Foreskin keratinocyte (primary cell): ENCODE measurements at places on chromosomes 11 and 22.
A peak's percentile ranks its signal among the peaks of the same experiment; 100 is the strongest.

GRCh38 chr11:118438314-118438931, 2.1 kb downstream of the KMT2A start:
- DNase-seq, result peak; percentile 37

- no peak for DNase-seq
These were observed 1.2 kb upstream of the MYO7A start for GRCh38 chr11:77126861-77127234.

DNA sequence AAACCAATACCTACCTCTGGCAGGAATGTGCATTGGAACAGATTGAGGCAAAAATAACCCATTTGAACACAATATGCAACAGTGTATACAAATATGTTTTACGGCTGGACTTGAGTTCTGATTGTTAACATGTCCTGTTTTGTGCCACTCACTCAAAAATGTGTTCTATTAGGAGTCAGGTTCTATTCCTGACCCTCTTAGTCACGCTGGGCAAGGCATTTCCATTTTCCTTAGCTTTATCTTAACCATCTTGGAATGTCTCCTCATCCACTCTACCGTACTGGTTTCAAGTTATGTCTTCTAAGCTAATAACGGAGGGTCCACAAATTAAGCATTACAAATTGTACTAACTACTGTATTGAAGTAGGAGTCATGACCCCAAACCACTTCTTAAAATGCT, 78.6 kb downstream of the MAML2 start:
- DNase-seq, result no peak

DNA sequence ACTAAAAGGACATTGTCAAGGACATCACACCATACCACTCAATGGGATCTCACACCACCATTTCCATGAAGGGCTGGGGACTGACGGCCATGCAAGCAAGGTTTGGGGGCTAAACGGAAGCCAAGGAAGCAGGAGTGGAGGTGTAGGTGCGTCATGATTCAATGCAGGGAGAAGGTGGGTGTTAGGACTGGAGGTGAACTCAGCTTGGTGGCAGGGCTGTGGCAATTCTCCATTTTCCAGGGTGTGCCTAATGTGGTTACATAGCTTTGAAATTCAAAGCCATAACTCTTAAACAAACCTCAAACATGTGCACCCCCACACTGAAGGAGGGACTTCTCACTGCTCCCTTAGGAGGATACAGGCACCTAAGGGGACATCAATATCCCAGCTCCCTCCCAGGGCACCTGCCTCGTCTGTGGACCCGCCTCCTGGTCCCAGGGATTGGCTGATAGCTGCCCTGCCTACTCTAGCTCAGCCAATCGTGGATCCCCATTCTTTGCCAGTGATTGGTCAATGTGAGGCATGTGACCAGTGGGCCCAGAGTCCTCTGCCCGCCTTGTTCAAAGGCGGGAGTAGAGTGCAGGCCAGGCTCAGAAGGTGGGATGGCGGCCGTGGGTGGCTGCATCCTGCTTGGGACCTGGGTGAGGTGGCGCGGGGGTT, 64.6 kb downstream of the CTTN start:
- DNase-seq, result no peak

- DNase-seq, result no peak
These were observed 15.9 kb downstream of the PRSS23 start for GRCh38 chr11:86816251-86816726.

DNA sequence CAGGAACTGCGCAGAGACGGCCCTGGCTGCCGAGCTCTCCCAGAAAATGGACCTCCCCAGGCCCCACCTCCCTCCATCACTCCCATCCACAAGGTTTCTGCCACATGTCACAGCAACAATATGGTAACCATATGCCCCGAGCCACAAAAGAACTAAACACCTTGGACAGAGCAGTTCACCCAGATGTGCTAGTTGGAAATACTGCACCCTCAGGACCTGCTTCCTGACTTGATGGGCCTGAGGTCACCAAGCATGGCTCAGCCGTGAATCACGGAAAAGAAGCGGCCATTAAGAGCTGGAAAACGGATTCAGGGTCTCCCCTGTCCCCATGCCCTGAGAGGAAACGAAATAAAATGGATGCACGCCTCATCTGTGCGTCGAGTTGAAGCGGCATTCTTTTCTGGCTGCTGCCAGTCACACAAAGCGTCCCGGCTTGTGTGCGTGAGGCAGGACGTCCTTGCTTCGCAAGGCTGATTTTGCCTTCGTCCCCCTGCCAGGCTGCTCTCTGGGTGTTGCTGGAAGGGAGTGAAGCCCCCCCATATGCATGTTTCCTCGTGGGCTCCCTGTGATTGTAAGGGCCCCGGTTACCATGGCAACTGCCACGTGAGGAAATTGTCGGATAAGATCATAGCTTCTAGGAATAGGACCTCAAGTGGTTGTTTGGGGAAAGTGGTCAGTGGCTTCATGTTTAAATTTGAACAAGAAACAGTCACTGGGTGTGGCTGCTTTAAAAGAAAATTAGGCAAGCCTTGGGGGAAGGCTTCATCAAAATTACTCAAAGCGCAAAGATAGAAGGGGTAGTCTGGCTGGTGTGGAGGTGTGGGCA, 51.7 kb downstream of the FLI1 start:
- no peak for DNase-seq

- DNase-seq, result peak; percentile 23
These were observed 1.7 kb upstream of the XBP1 start for GRCh38 chr22:28801845-28802594.

DNA sequence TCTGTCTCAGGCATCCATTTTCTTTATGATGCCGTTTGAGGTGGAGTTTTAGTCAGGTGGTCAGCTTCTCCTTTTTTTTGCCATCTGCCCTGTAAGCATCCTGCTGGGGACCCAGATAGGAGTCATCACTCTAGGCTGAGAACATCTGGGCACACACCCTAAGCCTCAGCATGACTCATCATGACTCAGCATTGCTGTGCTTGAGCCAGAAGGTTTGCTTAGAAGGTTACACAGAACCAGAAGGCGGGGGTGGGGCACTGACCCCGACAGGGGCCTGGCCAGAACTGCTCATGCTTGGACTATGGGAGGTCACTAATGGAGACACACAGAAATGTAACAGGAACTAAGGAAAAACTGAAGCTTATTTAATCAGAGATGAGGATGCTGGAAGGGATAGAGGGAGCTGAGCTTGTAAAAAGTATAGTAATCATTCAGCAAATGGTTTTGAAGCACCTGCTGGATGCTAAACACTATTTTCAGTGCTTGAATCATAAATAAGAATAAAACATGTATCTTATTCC, 10.9 kb upstream of the HBE1 start:
- peak; percentile 98 for DNase-seq
